Stimulated activated CD4-positive, alpha-beta T cell treated with anti-CD3 and anti-CD28 coated beads, Interleukin-12 subunit alpha, Interleukin-12 subunit beta, amount 100 ng/mL, for 24 hours (primary cell): ENCODE measurements at places on chromosomes 11 and 22.

- no peak for DNase-seq
Measured at GRCh38 chr11:76910620-76911414, 50.1 kb downstream of the ACER3 start.

DNA sequence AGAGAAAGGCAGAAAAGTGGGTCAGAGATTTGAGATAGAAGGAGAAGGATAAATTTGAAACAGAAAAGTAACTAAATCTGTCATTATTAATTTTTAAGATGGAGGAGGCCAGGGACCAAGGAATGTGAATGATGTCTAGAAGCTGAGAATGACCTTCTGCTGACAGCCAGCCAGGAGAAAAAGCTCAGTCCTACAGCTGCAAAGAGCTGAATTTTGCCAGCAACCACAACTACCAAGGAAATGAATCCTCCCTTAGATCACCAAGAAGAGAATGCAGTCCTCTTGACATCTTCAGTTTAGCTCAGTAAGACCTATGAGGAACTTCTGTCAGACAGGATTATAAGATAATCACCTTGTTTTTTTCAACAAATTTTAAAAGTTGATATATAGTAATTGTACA is 538.2 kb downstream of the LRRC4C start:
- no peak for DNase-seq

DNA sequence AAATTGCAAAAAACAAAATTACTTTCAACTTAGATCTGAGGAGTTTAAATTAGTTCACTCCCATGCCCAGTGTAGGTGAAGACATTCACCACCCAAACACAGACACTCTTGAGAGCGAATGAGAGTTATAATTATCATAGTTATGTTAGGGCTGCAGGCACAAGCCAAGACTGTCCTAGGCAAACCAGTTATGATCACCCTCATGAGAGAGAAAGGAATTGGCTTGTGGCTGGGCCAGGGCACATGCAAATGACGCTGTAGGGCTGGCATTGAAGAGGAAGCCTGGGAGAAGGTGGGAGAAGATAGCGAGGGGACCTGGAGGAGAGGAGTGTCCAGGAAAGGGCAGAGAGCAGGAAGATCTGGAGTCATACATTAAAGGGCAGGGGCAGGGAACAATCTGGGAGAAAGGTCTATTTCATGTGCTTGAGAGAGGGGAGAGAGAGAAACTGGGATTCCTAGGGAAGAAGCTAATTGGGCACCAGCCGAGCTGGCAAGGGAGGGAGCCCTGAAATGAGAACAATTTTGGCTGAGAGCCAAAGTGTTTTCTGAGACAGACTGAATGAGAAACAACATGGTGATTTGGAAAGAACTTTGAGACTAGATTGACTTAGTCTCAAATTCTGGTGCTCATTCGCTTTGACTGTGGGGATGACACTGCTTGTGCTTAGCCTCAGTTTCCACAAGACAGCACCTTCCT is 279.9 kb downstream of the KIRREL3 start:
- DNase-seq: no peak

GRCh38 chr11:60455531-60456042 is at the start of gene MS4A1:
Gene MS4A1 (plus strand): TSS chr11:60455847. CDS start chr11:60462375, 6,528 bp downstream.
- no peak for DNase-seq
